ENCODE measurements at places on chromosomes 16 and 17.
A peak's percentile ranks its signal among the peaks of the same experiment; 100 is the strongest.

GRCh38 chr17:29141514-29141876, 38.7 kb downstream of the MYO18A start:
- peak; percentile 34 for DNase-seq

DNA sequence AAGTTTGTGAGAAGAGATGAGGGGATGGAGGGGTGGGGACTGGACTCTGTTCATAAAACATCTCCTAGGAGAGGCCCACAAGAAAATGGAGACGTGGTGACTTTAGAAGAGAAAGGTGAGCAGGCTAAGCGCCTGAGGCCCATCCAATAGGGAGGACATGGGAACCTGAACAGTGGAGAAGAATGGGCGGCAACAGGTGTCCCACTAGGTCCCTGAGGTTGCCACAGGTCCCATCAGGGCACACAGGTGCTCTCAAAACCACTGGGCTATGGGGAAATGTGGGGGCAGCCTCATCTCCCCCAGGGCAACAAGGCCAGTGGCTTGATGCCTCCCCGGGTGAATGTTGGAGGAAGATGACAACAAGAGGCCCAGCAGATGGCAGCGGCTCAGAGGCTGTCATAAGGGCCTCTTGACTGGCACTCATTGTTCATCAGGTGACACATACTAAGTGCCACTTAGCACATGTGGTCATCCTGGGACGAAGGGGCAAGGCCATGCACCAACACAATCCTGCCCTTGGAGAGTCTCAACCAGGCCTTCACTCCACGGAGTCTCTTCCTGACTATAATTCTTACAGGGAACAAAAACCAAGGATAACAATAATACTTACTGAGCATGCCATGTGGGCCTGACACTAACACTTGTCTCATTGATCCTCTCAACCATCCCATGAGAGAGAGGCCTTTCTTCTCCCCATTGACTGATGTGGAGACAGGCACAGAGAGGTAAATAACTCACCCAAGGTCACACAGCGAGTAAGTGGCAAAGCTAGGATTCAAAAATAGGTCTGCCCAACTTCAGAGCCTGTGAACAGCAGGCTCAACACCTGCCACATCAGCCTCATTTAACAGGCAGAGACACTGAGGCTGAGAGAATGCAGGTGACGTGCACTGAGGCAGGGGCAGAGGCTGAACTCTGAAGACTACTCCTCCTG, 38.0 kb downstream of the CUEDC1 start:
- peak; percentile 19 for DNase-seq

- DNase-seq = no peak
These were observed 5.0 kb upstream of the CCDC57 start for GRCh38 chr17:82217530-82218204.

DNA sequence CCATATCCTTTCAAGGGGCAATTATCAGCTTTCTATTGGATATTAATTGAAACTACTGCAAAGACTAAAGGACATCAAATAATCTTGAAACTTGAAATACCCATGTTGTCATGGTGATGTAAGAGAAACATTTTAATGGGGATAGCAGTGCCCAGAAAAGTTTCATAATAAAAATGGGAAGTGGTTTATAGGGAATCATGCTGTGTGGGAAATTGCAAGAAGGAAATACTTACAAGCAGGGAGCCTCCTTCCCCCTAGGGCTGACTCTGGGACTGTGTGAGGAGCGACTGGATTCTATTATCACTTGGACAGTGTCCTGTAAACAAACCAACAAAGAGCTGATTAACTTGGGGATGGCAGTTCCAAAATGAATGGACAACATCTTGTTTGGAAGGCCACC, 1393.1 kb upstream of the GOT2 start:
- no peak for DNase-seq

GRCh38 chr17:34623856-34624766, 44.7 kb downstream of the TMEM132E start:
- DNase-seq = no peak

- no peak for DNase-seq
These were observed 35.1 kb downstream of the TMEM238L start for GRCh38 chr17:10768750-10769251.

- peak; percentile 81 for DNase-seq
These were observed 2.9 kb upstream of the TTYH2 start for GRCh38 chr17:74210191-74211140.
